Activated T-helper 1 cell treated with Interleukin-2 at 50 U/mL for 16 hours (primary cell): ENCODE measurements at places on chromosomes 11 and 22.

- DNase-seq, result no peak
These were observed 102.9 kb downstream of the MTNR1B start for GRCh38 chr11:93072229-93072914.

GRCh38 chr11:35302398-35302797, 117.0 kb downstream of the SLC1A2 start:
- no peak for DNase-seq

DNA sequence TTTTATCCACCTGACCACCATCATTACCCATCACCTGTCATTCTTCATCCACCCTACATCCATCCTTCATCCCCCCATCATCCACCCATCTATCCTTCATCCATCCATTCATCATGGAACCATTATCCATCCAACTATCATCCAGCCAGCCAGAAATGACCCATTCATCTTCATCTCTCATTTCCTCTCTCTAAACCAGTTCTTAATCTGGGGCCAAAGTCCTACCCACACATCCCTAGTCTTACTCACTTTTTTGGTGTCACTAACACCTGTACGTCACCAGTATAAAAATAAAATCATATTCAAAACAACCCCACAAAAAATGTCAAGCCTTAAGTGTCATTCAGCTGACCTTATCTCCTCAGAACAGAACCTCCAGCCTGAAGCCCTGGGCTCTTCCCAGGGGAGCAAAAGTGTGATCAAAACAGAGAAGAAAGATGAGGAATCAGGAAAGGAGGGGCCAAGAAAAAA, 12.3 kb downstream of the SPI1 start:
- DNase-seq, result no peak

DNA sequence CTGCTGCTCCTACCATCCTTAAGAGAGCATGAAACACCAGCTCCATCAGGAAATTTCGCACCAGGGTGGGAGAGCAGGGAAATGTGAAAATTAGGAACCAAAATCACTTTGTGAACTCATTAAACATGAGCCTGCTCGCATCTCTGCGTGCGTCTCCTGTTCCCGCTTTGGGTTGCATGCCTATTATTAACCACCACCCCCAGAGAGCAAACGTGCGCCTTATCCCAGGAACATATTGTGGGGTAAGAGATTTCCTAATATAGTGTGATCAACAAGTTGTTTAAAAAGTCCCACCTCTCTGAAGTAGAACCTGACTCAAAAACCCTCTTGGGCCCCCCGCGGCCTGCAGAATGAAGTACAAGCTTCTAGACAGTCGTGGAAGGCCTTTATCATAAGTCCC, 115.0 kb downstream of the TENM4 start:
- no peak for DNase-seq

DNA sequence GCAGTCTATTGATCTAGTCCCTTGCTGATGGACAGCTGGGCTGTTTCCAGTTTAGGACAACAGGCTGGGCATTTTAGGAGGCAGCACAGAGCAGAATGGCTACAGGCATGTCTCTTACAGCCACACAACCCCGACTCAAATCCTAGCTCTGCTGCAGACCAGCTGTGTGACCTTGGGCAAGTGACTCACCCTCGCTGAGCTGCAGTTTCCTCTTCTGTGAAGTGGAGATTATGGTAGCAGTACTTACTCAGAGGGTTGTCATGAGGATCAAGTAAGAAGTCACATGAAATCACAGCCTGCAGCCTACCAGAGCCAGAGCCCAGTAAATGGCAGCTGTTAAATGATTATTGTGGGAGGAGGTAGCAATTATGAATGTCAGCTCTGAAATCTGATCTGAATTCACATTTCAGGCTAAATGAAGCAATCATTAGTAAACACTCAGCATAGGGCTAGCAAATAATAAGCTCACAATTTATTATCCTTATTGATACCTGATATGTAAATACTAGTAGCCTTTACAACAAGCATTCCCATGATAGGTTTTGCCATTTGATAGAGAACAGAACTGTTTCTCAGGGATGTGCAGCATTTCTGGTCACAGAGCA, 58.9 kb downstream of the MYEOV start:
- DNase-seq, result no peak

GRCh38 chr11:78510597-78510996, 64.1 kb downstream of the NARS2 start:
- no peak for DNase-seq

DNA sequence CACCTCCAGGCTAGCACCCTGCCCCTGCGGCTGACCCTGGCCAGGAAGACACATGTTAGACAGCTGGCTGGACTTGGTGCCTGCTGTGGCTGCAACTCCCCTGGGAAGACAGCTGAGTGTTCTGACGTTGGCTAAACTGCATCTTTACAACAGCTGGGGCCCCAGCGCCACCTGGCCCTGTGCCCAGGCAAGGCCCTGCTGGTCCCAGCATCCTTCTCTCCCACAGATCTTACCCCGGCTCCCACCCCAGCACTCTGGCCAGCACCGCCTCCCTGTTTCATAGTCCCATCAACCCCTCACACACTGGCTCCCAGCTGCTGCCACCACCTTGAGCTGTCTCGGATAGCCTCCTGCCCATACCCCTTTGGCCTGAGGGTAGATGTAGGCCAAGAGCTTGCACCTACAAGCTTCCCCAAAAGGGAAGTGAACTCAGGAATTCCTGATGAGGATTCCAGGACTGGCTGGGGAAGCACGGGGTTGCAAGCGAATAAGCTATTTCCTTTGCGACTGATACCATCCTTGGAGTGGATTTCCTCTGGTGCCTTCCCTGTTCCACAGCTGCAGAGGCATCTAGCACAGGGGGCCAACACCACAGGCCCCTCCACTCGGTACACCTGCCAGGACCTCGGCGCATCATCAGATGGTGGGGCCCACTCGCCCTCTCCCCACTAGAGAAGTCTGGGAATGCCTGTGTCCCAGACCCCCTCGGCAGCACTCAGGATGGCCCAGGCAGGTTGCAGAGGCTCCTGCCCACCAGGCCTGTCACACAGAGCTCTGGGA, 28.5 kb downstream of the RSPH14 start:
- no peak for DNase-seq

- no peak for DNase-seq
These were observed 45.5 kb upstream of the GLYATL1B start for GRCh38 chr11:59040607-59041006.

DNA sequence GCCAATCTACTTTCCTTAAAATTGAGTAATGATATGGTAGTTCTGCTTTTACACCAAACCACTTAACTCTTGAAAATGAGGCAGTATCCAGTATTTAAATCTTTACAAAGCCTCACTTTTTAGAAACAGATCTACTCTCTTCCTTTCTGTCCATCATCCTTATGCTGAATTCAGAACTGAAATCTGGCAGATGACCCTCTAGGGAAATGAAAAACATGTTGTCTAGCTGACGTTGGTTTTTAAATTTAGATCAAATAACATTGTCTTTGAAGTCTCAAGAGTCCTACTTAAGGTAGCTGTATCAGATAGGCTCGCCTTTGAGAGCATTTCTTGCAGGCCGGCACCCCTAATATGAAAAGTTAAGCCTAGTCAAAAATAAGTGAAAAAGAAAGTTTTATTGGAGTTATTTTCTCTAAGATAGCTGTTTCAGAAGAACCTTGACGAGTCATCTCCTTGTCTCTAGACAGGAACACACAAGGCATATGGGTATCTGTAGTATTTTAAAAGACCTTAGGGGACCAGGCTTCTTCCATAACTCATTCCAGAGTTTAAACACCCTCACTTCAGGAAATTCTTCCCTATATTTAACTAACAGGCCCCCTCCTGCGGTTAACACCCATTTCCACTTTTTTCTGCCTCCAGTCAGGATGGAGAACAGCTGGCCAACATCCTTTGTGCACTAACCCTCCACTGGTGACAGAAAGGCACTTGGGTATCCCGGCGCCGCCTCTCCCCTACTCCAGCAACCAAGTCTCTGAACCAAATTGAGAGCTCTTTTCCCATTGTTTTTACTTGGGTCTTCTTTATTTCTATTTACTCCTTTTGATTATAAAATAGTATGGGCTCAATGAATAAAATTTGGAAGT, 81.2 kb downstream of the WNT11 start:
- DNase-seq, result no peak

GRCh38 chr11:100576718-100577021, 110.4 kb upstream of the ARHGAP42 start:
- no peak for DNase-seq

DNA sequence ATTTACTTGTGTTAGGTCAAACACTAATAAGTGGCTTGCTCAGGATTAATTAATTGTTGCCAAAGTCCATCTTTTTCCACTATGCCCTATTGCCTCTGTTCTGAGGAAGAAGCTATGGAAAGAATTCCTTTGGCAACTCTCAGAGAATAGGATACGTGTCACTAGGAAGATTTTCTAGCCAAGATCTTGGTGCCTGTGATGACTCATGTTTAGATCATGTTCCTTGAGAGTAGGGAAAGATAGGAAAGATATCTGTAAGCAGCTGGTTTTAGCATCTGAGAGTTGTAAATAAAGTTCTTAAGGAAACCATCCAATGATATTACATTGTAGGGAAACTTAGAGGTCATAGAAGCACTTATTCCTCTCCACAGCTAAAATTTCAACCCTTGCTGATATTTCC, 15.7 kb downstream of the SLN start:
- DNase-seq, result no peak

- no peak for DNase-seq
These were observed 37.1 kb downstream of the RELT start for GRCh38 chr11:73413256-73413655.

DNA sequence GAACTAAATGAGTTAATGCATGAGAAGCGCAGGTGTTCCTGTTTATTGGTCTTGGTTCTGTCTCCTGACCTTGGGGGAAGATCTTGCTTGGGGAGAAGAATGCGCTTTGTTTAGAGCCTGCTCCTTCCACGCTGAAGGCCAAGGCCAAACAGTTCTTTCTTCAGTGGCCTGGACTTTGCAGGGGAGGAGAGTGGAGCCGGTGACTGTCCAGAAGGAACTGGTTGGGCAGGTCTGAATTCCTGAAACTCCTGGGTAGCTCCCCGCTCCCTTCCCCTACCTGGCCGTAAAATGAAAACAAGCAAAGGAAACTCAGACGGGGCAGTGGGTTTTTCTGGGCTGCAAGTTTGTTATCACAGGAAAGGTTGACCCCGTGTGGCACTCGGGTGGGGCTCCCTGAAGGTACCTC, 3.6 kb downstream of the ARHGAP8 start:
- no peak for DNase-seq

DNA sequence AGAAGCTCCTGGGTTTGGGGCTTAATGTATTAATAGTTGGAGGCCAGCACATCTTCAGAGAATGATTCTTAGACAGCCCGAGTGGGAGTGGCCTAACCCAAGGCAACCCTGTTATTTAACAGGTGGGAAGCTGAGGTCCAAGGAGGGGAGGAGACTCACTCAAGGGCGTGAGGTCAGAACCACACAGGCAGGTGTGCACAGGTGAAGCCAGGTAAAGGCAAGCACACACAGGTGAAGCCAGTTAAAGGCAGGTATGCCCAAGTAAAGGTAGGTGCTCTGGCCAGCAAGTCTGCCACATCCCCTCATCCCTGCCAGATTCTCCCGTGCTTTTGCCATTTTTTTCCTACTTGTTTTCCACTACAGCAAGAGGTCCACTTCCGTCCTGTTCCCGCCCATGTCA, 2.9 kb upstream of the SHANK2 start:
- no peak for DNase-seq

- DNase-seq, result no peak
These were observed 6.2 kb upstream of the IL17REL start for GRCh38 chr22:50018608-50019285.

GRCh38 chr22:44520465-44521094, 22.5 kb upstream of the RTL6 start:
- no peak for DNase-seq

DNA sequence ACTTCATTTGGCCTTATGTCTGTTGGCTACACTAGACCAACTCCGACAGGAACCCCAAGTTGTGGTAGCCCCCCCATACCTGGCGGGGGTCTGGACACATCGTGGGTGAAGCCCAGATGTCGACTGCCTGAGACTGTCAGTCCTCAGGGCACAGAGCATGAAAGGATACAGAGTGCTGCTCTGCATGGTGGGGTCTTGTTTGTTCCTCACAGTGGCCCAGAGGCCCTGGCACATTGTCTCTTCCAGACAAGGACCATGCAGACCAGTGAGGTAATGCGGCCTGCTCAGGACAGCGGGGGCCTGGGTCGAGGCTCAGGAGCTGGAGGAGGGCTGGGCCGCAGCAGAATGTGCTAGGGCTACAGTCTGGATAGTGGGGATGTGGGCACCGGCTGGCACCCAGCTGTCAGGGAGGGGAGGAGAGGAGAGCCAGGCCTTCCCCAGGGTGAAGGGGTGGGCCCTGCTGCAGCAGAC, 14.6 kb downstream of the CAPN5 start:
- DNase-seq, result no peak

- no peak for DNase-seq
These were observed 12.8 kb downstream of the KCNC1 start for GRCh38 chr11:17747131-17747955.

- DNase-seq, result no peak
These were observed 546.3 kb downstream of the RAB38 start for GRCh38 chr11:87628957-87629356.

DNA sequence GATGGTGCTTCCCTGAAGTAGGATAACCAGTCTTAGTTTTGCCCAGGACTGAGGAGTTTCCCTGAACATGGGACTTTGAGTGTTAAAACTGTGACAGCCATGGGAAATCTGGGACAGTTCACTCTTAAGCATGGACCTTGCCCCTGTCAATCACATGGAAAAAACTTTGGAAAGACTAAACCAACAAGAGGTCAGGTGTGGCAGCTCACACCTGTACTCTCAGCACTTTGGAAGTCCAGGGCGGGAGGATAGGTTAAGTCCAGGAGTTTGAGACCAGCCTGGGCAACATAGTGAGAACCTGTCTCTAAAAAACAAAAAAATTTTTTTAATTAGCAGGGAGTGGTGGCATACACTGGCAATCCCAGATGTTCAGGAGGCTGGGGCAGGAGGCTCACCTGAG, 3.3 kb upstream of the AMBRA1 start:
- no peak for DNase-seq

DNA sequence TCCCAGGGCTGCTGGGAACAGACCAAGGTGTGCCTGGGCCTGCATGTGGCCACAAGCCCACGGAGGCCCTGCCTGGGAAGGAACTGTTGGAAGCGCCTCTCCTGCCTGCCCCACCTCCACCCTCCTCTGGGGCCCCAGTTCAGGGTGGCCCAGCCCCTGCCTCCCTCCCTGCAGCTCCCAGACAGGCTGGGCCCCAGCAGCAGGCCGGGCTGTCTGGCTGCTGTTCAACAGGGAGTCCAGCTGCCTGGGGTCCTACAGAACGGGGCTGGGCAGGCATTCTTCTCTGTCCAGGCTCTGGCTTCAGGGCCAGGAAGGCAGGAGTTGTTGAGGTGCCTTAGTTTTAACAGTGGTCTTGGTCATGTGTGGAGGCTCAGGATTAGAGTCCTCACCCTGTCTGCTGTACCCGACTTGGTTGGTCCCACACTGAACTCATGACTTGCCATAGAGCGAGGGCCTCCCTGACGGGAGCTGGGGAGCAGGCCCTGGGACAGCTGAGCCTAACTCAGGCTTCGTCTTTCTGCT, 11.8 kb downstream of the PRDM11 start:
- DNase-seq, result no peak

- no peak for DNase-seq
These were observed 43.8 kb downstream of the PRR5L start for GRCh38 chr11:36339888-36340287.
